ENCODE measurements at places on chromosomes 1 and 21.

- DNase-seq = no peak
These were observed 23.8 kb downstream of the C21orf91 start for GRCh38 chr21:17795146-17796036.

DNA sequence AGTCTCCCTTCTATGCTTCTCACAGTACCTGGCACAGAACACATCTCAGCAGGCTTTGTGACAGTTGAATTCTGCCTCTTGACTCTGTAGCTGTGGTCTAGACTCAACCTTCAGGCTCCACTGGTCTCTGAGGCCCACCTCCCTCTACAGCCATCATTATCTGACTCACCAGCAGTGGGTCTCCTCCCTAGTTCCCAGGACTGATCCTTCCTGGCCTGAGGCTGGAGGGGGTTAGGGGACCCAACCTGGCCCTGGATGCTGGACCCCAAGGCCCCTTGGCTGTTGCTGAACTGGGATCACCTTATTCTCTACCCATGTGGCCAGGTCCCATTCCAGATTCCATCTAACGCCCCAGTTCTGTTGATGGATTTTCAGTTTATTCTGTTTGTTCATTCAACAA lies 43.1 kb upstream of the FOXO6 start:
- DNase-seq = no peak

GRCh38 chr1:236952246-236953003 lies 51.8 kb downstream of the MT1HL1 start:
- no peak for DNase-seq

DNA sequence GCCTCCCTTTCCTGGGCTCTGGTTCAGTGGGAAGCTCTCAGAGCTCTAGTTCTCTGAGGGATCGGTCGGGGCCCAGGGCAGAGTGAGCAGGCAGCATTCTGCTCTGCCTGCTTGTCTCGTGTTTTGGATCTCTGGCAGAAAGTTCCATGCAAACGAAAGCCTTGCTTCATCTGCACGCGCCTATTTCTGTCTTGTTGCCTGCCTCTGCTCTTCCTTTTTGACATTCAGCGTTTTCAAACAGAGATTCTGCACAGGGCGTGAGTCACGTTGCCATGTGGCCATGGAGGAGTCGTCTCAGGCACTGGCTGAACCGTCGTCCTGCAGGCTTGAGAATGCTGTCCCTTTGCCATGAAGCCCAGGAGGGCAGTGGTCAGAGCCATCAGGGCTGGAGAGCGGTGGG lies 20.3 kb downstream of the AJAP1 start:
- DNase-seq = no peak

GRCh38 chr1:160777486-160778089 lies 18.4 kb upstream of the LY9 start:
- DNase-seq = no peak

GRCh38 chr1:206507284-206508129 lies at the start of gene RASSF5:
Gene RASSF5, plus strand, starts transcription at chr1:206507531. Its CDS starts 72 bp downstream, at chr1:206507603.
- DNase-seq = peak; percentile 69

DNA sequence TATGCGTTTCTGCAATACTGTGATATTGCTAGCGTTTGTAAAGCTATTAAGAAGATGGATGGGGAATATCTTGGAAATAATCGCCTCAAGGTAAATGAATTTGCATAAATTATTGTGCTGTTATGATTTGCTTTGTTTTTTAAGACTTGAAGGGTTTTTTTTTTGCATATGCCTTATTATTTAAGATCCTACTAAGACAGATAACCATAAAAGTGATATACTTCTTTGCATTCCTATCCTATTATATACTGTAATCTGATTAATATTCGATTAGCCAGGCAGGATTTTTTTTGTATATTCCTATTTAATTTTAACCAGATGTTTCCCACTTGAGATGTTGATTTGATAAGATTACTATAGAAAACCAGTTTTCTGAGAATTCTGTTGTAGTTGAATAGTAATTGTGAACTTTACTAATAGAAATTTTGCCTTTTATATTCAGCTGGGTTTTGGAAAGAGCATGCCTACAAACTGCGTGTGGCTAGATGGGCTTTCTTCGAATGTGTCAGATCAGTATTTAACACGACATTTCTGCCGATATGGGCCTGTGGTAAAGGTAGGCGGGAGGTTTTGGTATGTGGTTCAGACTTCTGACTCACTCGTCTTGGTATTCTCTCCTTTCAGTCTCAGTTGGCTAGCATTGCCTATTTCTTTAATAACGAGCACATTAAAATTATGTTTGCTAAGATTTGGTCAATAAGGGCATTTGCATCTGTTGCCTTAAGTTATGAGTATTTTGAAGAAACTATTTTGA lies 56.8 kb downstream of the ZBTB17 start:
- peak; percentile 54 for DNase-seq

DNA sequence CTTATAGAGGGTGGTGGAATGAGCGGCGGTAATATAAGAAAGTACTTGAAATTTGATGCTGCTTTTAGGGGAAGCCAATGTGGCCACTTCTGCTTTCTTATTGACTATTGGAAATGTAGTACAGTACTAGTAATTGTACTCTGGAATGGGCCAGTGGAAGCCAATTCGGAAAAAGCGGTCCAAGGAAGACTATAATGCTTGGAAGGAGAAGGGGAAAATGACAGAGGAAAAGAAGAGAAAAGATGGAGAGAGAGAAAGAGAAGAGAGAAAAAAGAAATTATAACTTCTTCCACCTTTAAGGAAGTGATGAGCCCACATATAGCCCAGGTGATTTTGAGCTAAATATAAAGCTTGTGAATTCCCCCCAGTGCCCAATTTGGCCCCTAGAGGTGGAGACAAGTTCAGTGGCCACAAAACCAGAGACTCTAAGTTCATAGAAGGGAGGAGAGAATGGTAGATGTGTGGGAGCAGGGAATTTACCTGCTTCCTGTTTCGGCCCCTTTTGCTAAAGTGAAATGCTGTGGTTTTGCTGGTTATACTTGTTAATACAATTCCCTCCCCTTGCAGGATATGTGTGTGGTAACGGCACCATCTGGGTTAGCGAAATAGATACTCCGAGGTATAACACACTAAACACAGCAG lies 35.7 kb upstream of the DUSP10 start:
- no peak for DNase-seq

GRCh38 chr1:21097729-21098128 lies 79.0 kb downstream of the EIF4G3 start:
- DNase-seq = no peak

DNA sequence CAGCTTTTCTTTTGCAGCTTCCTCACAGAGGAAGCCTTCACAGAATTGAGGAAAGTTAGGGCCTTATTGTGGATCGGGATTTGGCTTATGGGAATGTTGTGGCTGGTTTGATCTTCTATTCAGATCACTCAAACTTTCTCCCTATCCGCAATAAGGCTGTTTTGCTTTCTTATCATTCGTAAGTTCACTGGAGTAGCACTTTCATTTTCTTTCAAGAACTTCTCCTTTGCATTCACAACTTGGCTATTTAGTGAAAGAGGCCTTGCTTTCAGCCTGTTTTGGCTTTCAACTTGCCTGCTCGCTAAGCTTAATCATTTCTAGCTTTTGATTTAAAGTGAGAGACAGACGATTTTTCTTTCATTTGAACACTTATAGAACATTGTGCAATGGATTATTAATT lies 181.9 kb upstream of the B3GALT2 start:
- DNase-seq = no peak

GRCh38 chr1:22709891-22710700 lies 543 bp upstream of the EPHB2 start:
- DNase-seq = peak; percentile 10
